ENCODE measurements at places on chromosomes 12 and 14.

GRCh38 chr14:100528962-100529560, 58.2 kb downstream of the BEGAIN start:
- DNase-seq = no peak

DNA sequence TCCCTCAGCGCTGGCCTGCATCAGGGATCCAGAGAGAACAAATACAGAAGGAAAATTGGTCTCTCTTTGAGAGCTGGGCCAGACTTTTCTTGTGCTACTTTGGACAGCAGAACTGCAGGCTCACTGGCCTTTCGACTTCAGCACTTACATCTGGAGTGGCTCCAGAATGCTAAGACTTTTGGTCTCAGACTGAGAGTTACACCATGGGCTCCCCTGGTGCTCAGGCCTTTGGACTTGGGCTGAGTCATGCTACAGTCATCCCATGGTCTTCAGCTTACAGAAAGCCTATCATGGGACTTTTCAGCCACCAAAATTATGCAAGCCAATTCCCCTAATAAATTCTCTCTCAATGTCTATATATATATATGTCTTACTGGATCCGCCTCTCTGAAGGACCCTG, 9.0 kb upstream of the CD163 start:
- DNase-seq = no peak

GRCh38 chr14:75944607-75945241, 37.1 kb downstream of the TGFB3 start:
- no peak for DNase-seq

DNA sequence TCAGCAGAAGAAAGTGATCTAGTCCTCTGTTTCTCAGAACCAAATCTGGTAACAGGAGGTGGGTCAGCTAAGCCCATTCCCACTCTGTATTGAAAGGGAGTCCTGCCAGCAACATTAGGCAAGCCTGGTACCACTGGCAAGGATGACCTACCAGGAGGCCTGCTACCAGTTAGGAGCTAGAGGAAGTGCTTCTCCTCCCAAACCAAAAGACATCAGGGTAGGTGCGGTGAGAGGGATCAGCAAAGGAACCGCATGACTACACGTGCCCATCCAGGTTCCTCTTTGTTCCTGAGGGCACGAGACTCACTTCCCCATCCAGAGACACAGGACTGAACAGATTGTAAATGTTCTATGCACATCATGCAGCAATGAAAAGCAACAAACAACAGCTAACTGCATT, 2.8 kb downstream of the KLRC4 start:
- no peak for DNase-seq

DNA sequence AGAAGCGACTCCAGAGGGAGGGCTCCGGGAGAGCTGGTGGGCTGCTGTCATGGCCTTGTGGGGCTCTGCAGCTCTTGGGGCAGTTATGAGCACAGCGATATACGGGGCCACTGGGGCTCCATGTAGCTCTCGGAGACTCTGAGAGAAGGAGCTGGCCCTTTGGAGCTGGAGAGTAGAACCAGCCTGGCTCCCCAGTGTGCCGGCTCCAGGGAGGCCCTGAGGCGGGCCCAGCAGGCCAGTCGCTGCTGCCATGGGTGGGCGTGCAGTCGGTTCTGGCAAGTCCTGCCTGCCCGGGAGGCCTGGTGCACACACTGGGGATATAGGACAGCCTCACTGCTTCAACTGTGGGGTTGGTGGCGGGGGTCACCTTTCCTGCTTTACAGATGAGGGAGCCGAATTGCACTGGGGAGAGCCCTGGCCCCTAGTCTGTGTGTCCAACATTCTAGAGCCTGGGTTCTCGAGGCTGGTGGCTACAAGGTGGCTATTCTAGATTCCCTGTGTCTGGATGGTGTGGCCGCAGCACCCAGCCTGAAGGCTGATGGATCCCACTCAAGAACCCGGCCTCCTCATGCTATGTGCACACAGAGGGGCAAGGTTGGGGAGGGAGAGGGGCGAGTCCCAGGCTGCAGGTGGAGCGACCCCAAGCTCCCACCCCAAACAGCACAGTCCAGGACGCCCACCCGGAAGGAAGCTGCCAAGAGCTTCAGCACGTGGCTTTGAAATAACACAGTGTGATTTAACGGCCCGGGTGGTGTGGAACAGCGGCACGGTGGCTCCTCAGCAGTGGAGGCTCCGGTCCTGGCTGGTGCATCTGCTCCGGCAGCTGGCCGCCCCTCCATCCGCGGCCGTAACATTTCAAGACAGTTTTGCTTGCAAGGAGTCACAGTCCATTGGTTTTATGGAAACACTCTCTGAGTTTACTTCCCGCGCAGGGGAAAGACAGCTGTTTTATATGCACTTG, 188.3 kb upstream of the C14orf180 start:
- DNase-seq = no peak

DNA sequence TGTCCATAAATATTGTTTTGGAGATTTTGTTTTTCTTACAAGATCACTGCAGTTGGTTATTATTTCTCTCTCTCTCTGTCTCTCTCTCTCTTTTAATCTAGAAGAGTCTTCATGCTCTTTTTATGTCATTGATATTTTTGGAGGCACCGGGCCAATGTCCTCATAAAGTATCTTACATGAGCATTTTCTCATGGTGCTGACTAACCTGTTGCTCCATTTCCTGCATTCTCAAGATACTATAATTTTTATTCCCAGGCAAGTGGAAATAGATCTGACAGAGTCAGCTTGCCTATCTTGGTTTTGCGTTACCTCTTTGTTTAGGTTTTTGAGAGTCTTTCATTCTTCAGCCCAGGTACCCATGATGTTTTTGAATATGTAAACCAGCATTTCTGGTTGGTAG, 938.8 kb upstream of the FBXO33 start:
- no peak for DNase-seq

- no peak for DNase-seq
Measured at GRCh38 chr12:44795970-44796369, 80.1 kb downstream of the NELL2 start.

DNA sequence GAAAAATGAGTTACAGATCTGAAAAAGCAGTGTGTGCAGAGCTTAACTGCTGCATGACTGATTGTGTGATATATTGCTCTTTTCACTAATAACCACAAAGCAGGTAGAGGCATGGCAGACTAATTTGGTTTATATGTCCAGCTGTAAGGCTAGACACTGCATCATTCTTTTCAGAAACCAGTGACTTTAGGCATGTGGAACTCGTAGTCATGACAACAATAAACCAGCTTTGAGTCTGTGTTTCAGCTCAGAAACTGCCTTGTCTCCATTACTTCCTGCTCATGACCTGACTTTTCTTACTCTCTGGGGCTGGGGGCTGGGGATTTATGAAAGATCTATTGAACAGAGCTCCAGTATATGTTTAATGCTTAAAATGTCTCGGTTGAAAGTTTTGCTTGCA, 146.8 kb upstream of the LRIG3 start:
- peak; percentile 88 for DNase-seq

DNA sequence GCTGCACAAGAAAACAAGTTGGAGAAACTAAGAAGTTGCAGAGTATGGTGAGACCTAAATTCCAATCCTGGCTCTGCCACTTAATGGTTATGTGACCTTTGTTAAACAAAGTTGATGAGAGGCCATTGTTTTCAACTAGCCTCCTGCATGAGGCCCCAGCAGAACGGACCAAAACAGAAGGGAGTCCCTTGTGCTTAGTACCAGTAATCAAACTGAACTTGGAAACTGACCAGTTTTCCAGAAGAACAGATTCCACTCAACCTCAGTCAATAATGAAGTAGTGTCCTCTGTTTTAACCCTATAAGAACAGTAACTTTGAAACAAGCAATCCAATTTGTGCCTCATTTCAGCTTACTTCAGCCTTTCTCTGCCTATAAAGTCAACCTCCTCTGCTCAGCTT, 69.9 kb downstream of the C12orf56 start:
- DNase-seq = no peak

DNA sequence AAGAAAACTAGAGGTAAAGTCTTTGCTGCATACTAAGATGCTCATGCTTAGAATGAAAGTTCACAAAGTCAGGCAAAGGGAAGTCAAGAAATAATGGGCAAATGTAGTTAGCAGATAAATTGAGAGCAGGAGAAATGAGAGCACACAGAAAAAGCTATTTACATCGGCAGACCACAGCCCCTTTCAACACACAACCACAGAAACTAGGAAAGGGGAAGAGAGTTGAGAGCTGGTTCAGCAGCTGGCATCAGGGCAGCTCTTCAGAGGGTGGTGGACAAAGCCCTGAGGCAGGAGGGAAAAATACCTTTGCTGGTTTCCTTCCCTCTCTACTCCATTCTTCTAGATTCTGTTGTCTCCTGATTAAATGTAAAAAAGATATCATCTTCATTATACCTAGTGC, 95.4 kb upstream of the ANO4 start:
- no peak for DNase-seq

GRCh38 chr12:4251216-4251891, 22.2 kb upstream of the CCND2 start:
- no peak for DNase-seq

- DNase-seq = no peak
Measured at GRCh38 chr12:11015775-11016430, 6.5 kb downstream of the TAS2R19 start.

GRCh38 chr14:97369901-97370300, 572.7 kb downstream of the VRK1 start:
- no peak for DNase-seq

DNA sequence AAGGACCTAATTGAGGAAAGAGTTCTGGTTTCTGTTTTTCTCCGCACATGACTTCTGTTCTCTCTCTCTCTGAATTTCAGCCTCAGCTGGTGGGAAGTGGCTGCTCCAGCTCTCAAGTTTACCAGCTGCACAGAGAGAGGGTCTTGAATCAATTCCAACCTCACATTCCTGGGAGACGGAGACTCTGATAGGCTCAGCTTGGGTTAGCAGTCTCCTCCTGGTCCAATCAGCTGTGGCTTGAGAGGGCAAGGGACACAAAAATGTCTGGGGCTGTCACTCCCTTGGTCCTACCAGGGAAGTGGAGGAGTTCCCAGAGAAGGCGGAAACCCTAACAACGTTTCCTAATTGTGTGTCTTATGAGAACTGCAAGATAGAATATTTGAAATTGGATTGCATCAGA, 7.0 kb downstream of the CCDC63 start:
- no peak for DNase-seq

DNA sequence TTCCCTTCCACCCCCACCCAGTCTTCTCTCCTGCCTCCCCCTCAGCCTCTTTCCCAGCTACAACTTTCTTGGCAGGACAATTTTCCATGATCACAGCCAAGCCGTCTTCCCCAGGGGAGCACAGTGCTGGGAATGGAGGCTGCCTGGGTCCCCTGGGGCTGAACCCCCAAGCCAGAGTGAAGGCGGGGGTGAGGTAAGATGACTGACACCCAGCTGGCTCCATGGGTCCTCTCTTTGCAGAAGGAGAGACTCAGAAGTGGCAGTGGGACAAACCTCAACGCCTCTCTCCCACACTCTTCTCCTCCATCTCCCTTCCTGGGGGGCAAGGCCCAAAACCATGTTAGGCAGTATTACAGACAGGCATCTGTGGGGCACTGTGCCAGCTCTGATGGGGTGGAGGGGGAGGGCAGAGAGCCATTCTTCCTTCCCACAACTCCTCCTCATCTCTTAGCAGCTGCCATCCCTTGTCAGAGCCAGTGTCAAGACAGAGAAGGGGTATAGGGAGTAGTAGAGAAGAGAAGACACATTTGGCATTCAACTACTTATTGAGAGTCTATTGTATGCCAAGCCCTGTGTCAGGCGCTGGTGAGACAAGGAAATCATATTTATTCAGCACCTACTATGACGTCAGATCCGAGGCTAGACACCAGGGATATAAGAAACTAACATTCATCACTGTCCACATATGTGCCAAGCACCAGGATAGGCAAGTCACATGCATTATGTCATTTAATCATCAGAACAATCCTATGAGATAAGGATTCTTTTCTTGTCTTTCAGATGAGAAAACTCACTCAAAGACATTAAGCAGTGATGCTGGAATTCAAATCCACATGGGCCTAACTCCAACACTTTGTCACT, 3.6 kb downstream of the ITGA7 start:
- DNase-seq = no peak

DNA sequence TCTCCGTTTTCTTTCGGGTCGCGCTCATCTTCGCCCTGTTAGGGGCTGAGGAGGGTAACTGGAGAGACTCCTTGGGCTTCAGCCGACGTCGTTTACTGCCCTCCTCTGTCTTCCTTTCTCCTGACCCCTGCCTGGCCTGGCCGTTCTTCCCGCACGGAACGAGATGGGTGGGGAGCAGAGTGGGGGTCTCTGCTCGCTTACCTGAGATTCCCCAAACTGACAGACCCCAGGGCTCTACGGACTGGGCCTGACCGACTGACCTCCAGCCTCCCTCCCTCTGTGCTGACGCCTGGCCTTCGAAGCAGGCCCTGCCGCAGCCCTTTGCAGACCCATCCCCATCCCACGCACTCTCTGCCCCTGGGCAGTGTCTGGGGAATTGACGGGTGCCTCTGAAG, 439 bp downstream of the GOLGA5 start:
- DNase-seq = peak; percentile 35

GRCh38 chr14:56808383-56809269, 1.7 kb downstream of the OTX2 start:
- DNase-seq = no peak

DNA sequence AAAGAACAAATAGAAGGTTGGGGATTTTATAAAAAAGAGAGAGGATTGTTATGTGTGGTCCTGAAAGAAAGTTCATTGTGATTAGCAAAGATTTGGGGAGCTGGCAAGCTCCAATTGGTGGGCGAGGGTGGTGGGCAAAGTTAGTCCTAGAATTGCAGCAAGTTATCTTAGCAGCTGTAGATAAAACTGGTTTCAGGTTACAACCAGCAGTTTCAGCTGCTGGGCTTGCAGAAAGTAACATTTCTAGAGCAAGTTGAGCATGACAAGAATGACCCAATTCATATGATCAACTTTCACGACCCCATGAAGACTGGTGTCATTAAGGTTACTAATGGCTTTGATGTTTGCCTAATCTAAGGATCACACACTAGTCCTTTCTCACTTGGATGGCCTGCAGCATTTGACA, 177.9 kb upstream of the NUDT4 start:
- DNase-seq = peak; percentile 20

DNA sequence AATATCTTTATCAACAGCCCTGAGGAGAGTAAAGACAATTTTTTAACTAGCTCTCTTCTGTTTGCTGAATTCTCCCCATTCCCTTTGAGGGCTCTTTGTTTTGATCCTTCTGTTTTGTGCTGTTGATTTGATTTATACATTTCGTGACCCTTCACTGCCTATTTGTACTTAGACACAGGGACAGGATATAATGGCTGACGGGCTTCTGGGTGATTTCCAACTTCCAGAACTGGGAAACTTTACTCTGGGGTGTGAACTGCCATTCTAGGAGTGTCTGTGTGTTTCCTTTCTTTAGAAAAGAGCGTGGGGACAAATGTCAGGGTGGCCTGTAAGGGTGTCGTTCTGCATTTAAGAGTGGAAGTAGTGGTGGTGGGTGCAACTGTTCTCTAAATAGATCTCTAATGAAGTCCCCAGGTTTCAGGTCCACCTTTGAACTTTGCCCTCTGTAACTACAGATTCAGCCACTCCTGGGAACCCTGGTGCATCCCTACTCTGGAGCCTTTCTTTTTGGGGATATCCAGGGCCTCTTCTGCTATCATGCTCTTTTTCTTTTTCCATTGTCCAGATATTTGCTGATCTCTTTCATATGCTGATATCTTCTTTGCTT, 22.3 kb upstream of the SSPN start:
- no peak for DNase-seq
